Psoas muscle (tissue), 8 donors: ENCODE measurements at places on chromosomes 5 and 9. TPM values are rescaled to one million over a fixed set of nuclear protein-coding genes. Genes with fewer than 3 reads are reported as not detected.
A peak's percentile ranks its signal among the peaks of the same experiment; 100 is the strongest.

The TMEM171 gene
- 0.30 TPM for total RNA-seq

The ABLIM3 gene
- 48.5 TPM for total RNA-seq

The TTC23L gene
- total RNA-seq: not detected

The NOP16 gene
- 76.2 TPM for total RNA-seq

The SPINK1 gene
- 6.2 TPM for total RNA-seq

The PCDHA1 gene
- not detected for total RNA-seq

The IL3 gene
- not detected for total RNA-seq

The NUTM2F gene
- total RNA-seq: not detected

The PPIC gene
- 27.4 TPM for total RNA-seq

- peaks cover 4% of the 10 kb centered on the region for H3K4me1 ChIP-seq
- no peak overlapping the region for H3K4me3 ChIP-seq
- no peaks in the 10 kb centered on the region for H3K27me3 ChIP-seq
- no peak for DNase-seq
Observed at GRCh38 chr9:105963343-105964099, 269.2 kb downstream of the TMEM38B start.

GRCh38 chr5:32355686-32356085 is 42.9 kb upstream of the MTMR12 start:
- no peak overlapping the region for H3K4me3 ChIP-seq
- H3K27ac ChIP-seq: no peak overlapping the region
- no peaks in the 10 kb centered on the region for H3K4me1 ChIP-seq
- no peak for DNase-seq

- H3K27ac ChIP-seq: no peak overlapping the region
- no peaks in the 10 kb centered on the region for H3K27me3 ChIP-seq
- H3K4me1 ChIP-seq: no peaks in the 10 kb centered on the region
- DNase-seq: no peak
- H3K4me3 ChIP-seq: no peak overlapping the region
Observed at GRCh38 chr9:77402286-77402685, 225.0 kb downstream of the VPS13A start.

DNA sequence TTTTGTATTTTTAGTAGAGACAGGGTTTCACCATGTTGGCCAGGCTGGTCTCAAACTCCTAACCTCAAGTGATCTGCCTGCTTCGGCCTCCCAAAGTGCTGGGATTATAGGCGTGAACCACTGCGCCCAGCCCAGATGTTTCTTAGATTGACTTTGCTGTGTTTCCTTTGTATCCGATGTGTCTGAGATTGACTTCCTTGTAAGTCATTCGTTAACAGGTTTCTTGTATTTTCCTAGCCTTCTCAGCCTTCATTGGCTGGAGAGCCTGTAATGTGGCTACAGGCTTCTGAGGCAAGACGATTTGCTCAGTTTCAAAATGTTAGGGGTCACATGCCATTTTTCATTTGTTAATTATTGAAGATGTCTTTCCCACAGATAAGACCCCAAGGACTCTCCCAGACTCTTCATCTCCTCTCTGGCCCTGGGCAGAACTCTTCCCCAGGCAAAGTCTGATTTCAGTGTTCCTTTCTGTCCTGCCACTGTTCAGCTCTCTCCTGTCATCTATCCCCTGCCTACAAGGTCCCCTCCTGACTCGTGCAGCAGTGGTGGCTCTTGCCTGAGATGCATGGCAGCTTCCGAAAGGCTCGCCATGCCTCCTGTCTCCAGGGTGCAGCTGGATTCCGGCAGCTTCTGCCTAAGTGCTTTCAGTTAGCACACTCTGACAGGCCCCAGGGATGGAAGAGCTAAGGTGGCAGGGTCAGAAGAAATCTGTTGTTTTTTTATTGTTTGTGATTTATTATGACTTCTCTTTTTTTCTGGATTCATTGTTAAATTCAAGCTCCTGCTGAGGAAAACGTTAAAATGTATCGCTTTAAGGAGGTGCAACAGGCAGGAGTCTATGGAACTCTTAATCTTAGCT is 206.4 kb downstream of the AOPEP start:
- DNase-seq: no peak
- no peaks in the 10 kb centered on the region for H3K36me3 ChIP-seq
- no peak overlapping the region for H3K4me3 ChIP-seq
- H3K27me3 ChIP-seq: no peaks in the 10 kb centered on the region

GRCh38 chr5:72883850-72884249 is 67.4 kb downstream of the TNPO1 start:
- H3K27me3 ChIP-seq: no peaks in the 10 kb centered on the region
- no peak overlapping the region for H3K27ac ChIP-seq
- DNase-seq: no peak
- H3K4me1 ChIP-seq: no peaks in the 10 kb centered on the region
- H3K4me3 ChIP-seq: no peak overlapping the region
- H3K36me3 ChIP-seq: peaks cover 20% of the 10 kb centered on the region

GRCh38 chr5:99694884-99695283 is 766.1 kb upstream of the CHD1 start:
- peak; percentile 12 for DNase-seq
- H3K27me3 ChIP-seq: no peaks in the 10 kb centered on the region
- H3K36me3 ChIP-seq: no peaks in the 10 kb centered on the region
- H3K4me3 ChIP-seq: no peak overlapping the region
- H3K27ac ChIP-seq: no peak overlapping the region

DNA sequence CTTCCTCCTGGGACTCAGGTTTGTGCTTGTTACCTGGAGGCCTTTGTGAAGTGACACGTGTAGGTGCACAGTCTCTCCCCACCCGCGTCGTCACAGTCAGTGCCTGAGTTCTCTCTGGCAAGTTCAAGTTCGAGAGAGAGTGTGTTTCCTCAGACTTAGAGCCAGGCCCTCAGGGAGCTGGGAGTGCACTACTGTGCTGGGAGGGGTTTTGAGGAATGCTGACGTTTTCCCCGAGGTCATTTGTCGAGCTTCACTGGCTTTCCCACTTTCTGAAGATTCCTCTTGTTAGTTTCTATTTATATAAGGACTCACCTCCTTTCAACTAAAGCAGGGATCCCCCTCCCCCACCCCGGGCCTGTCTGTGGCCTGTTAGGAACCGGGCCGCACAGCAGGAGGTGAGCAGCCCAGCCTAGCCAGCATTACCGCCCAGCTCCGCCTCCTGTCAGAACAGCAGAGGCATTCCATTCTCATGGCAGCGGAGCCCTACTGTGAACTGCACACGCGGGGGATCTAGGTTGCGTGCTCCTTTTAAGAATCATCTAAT is 209.2 kb downstream of the DIRAS2 start:
- H3K27ac ChIP-seq: no peak overlapping the region
- no peaks in the 10 kb centered on the region for H3K4me1 ChIP-seq
- H3K27me3 ChIP-seq: no peaks in the 10 kb centered on the region
- no peak for DNase-seq
- no peaks in the 10 kb centered on the region for H3K36me3 ChIP-seq
- no peak overlapping the region for H3K4me3 ChIP-seq

GRCh38 chr5:177314376-177315342 is 3.0 kb upstream of the MXD3 start:
- no peaks in the 10 kb centered on the region for H3K27me3 ChIP-seq
- no peak overlapping the region for H3K27ac ChIP-seq
- peaks cover 20% of the 10 kb centered on the region for H3K4me1 ChIP-seq
- no peak overlapping the region for H3K4me3 ChIP-seq

DNA sequence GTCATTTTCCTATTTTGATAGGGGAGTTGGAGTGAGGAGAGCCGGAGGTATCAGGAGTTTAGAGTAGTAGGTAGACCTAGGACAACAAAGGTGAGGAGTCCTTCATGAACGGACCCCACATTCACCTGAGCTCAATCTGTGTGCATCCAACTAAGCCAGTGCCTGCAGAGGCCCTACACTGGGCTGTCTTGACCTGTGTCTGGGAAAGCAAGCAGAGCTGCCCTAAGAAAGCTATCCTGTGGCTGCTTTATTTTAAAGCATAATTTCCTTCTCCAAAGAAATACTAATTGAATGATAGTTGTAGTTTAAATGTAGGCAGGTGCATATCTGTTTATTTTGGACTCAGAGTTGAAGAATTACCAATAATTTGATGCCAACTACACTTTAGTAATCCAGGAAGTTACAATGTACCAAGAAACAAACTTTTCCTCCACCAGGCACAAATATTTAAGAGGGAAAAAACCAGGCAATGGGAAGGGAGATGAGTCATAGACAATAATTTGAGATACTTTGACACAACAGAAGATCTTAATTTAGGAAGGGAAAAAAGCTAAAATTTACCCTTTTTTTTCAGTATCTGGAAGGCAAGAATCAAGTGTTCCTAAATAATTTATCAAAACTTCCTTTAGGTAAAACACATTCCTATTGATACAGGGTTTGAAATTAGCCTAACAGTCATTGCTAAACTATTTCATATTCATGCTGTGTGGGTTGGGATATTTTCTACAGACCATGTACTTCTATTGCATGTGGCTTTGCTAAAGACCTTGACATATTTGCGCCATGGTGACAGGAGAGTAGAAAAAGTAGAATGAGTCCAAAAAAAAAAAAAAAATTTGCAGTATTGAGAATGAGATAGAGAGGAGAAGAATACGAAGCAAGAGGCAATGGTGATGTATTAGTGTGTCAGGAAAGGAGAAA is 376.6 kb upstream of the TUSC1 start:
- no peak for DNase-seq
- no peaks in the 10 kb centered on the region for H3K36me3 ChIP-seq
- no peaks in the 10 kb centered on the region for H3K4me1 ChIP-seq
- H3K27me3 ChIP-seq: no peaks in the 10 kb centered on the region

- H3K4me1 ChIP-seq: peaks cover 70% of the 10 kb centered on the region
- DNase-seq: no peak
- no peak overlapping the region for H3K4me3 ChIP-seq
- H3K36me3 ChIP-seq: no peaks in the 10 kb centered on the region
- H3K27ac ChIP-seq: peak overlapping the region; percentile 76
- H3K27me3 ChIP-seq: no peaks in the 10 kb centered on the region
Observed at GRCh38 chr5:132436936-132437335, 53.6 kb downstream of the IRF1 start.

- no peaks in the 10 kb centered on the region for H3K27me3 ChIP-seq
- no peak overlapping the region for H3K27ac ChIP-seq
- no peak overlapping the region for H3K4me3 ChIP-seq
- H3K36me3 ChIP-seq: peaks cover 8% of the 10 kb centered on the region
Observed at GRCh38 chr5:137695651-137696428, 40.0 kb downstream of the KLHL3 start.

- H3K27me3 ChIP-seq: no peaks in the 10 kb centered on the region
- peaks cover 23% of the 10 kb centered on the region for H3K4me1 ChIP-seq
- DNase-seq: peak; percentile 49
- no peak overlapping the region for H3K4me3 ChIP-seq
Observed at GRCh38 chr9:91071184-91071990, 269.8 kb downstream of the SYK start.

DNA sequence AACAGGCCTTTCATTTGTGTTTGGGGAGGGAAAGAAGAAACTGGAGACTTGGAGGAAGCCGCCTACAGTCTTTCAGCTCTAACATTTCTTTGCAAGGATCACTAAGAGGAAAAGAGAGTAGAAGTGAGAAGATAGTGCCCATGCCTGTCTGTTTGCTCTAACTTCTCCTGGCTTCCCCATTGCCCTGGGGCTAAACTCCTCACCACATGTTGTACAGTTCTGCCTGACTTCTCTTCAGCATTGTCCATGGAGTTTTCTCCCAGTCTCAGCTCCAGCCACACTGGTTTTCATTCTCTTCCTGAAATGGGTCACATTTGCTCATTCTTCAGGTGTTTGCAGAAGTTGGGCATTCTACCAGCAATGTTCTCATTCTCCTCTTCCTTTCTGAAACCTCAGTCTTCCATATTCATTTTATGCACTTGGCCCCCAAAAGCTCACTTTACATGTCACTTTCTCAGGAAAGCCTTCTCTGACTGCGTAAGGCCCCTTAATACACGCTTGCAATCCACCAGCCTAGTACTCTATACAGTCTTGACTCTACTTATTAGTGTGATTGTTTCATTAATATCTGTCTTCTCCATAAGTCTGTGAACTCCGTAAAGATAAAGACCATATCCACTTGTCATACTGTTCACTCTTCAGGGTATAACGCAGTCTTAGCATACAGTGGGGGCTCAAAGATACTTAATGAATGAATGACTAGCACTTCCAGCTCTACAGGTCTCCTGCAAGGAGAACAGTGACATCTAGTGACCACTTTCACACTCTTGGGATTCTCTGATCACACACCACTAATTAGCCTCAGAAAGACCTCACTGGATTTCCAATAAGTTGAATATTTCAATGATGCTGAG is 40.2 kb upstream of the TRIM32 start:
- H3K4me3 ChIP-seq: no peak overlapping the region
- no peak for DNase-seq
- no peaks in the 10 kb centered on the region for H3K36me3 ChIP-seq
- H3K27ac ChIP-seq: no peak overlapping the region
- no peaks in the 10 kb centered on the region for H3K27me3 ChIP-seq

DNA sequence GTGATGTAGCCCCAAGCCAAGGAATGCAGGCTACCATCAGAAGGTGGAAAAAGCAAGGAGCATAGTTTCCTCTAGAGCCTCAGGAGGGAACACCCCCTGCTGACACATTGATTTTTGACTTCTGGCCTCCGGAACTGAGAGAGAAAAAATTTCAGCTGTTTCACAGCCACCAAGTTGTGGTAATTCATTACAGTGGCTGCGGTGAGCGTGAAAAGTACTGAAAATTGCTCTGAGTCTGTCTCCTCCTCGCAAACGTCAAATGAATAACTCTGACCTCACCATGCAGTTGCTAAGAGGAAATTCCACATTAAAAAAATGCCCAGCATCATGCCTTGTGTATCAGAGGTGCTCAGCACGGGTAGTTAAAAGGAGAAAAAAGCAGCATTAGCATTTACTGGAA is 277.9 kb upstream of the MSX2 start:
- H3K27me3 ChIP-seq: no peaks in the 10 kb centered on the region
- no peak overlapping the region for H3K27ac ChIP-seq
- no peaks in the 10 kb centered on the region for H3K36me3 ChIP-seq

DNA sequence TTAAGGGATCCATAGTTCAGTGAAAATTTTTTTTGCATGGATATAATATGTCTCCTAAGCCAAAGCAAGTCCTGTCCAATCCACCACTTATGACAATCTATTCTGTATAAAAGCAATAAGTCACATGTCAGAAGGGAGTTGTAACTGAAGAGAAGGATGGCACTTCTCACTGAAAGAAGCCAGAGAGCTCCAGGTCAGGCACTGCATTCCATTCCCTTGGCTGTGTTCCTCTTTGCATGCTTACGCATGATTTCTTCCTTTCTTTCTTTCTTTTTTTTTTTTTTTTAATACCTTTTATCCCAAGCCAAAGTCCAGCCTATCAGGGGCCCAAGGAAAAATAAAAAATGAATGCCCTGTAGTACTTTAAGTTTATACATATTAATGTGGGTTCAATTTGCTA is 39.8 kb downstream of the MAMDC2 start:
- no peak for DNase-seq
- peaks cover 10% of the 10 kb centered on the region for H3K4me1 ChIP-seq
- no peaks in the 10 kb centered on the region for H3K36me3 ChIP-seq
- no peaks in the 10 kb centered on the region for H3K27me3 ChIP-seq
- H3K4me3 ChIP-seq: no peak overlapping the region
- H3K27ac ChIP-seq: no peak overlapping the region

DNA sequence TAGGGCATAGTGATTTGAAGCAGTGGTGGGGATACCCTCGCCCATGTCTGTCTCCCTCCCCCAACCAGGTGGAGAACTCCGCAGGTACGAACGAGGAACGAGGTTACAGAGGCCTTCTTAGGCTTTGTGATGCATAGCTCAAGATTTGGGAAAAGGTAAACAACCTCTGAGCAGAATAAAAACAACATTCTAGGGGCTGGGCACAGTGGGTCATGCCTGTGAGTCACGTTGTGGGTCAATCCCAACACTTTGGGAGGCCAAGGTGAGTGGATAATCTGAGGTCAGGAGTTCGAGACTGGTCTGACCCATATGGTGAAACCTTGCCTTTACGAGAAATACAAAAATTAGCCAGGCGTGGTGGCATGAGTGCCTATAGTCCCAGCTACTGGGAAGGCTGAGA is 3.6 kb upstream of the LCP2 start:
- DNase-seq: no peak
- no peaks in the 10 kb centered on the region for H3K27me3 ChIP-seq
- H3K36me3 ChIP-seq: no peaks in the 10 kb centered on the region
- no peaks in the 10 kb centered on the region for H3K4me1 ChIP-seq
- no peak overlapping the region for H3K27ac ChIP-seq
